ENCODE measurements at places on chromosomes 13 and 19. TPM values are rescaled to one million over a fixed set of nuclear protein-coding genes. Genes with fewer than 3 reads are reported as not detected.

The TJP3 gene
- total RNA-seq, result 0.21 TPM

- peak; percentile 94 for DNase-seq
These were observed 35.6 kb downstream of the GJA3 start for GRCh38 chr13:20125129-20125782.

GRCh38 chr19:49492573-49493405 is 3.4 kb upstream of the RPS11 start:
- DNase-seq, result peak; percentile 57

- no peak for DNase-seq
These were observed 5.4 kb upstream of the ZNF682 start for GRCh38 chr19:20044663-20045062.

GRCh38 chr13:31042481-31043165 is 110.2 kb downstream of the TEX26 start:
- DNase-seq, result no peak

GRCh38 chr13:75790198-75790970 is 154.3 kb downstream of the LMO7 start:
- DNase-seq, result no peak

The LIG4 gene
- 16.7 TPM for total RNA-seq

The ZSCAN1 gene
- total RNA-seq, result not detected

DNA sequence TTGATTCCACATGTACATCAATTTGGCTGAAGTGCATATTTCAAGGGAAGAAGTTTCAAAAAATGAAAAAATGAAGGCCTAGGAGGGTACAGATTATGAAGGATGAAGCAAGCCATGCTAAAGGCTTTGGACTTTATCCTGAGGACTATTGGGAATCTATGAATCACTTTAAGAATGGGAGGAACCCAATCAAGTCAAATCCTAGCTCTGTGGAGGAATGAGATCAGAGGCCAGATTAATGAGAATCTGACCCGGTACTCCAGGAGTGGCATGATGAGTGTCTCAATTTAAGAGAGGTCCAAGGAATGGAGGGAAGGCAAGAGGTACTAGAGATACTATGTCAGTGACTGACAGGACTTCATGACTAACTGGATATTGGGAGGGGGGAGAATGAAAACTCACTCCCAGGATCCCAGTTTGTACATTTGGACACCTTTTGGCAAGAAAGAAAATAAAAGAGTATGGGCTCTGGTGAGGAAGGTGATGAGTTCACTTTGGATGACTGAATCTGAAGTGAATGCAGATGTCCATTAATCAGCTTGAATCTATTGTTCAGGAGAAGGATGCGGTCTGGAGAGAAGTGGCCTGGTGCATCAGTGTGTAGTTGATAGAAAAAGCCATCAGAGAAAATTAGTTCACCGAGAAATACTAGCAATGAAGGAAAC is 349.0 kb downstream of the EFNB2 start:
- DNase-seq, result no peak

DNA sequence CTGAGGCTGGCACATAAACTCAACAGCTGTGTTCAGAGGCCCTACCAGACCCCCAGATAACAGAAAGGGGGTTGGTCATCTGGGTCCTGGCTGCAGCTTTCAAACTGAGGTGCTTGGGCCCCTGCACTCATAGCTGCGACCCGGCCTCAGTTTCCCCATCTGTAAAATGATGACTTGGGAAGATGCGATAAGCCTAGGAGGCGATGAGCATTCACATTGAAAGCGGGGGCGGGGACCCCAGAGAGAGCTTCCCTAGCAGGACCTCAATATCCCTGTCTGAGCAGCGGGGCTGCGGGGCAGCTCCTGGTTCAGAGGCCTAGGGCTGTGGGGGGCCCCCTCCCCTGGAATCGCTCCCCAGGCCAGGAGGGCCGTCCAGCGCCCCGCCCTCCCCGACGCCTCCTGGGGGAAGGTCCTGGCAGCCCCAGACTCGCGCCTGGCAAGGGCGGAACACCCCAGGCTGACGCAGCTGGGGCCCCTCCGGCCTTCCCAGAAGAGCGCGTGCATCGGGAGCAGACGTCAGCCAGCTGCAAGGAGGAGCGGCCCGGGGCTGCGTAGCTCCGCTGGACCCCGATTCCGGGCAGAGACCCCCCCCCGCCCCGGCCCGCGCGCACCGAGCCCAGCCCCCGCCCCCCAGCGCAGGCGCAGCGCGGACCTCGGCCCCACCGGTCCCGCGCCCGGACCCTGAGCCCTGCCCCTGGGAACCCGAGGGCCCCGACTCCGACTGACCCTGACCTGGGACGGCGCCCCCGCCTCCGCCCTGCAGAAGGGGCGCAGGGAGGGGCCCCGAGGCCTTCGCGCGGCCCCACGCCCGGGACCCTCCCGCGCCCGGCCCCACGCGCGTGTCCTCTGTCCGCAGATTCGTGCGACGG is 3.5 kb downstream of the FSTL3 start:
- DNase-seq, result peak; percentile 34

- no peak for DNase-seq
These were observed 202.8 kb upstream of the ZNF536 start for GRCh38 chr19:30169196-30169900.

GRCh38 chr13:27680465-27680864 is 58.8 kb downstream of the POLR1D start:
- no peak for DNase-seq

DNA sequence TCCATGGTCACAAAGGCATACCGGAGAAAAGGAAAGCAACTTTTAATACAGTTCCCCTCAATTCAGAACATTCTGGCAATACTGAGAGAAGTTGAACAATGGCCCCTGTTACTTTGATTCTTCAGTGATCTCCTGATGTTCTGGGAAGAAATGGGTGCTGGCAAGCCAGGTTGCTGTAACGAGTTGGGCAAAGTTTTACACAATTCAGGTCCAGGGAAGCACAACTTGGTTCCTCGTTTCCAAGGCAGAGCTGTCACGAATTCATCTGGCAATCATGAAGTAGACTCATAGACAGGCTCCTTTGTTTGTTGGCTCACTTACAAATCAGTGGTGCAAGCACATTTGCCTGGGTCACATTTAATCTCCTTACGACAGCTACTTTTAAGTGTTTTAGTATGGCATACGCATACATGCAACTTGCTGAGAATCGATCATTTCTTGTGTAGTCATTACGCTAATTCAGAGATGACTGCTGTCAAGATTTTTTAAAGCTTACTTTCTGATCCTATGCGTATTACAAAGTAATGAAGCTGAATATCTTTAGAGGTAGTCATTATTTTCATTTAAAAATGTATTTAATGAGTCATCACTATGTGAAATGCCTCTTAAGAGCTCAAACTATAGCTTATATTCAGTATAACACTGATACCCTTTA is 174.7 kb downstream of the GPC5 start:
- no peak for DNase-seq

DNA sequence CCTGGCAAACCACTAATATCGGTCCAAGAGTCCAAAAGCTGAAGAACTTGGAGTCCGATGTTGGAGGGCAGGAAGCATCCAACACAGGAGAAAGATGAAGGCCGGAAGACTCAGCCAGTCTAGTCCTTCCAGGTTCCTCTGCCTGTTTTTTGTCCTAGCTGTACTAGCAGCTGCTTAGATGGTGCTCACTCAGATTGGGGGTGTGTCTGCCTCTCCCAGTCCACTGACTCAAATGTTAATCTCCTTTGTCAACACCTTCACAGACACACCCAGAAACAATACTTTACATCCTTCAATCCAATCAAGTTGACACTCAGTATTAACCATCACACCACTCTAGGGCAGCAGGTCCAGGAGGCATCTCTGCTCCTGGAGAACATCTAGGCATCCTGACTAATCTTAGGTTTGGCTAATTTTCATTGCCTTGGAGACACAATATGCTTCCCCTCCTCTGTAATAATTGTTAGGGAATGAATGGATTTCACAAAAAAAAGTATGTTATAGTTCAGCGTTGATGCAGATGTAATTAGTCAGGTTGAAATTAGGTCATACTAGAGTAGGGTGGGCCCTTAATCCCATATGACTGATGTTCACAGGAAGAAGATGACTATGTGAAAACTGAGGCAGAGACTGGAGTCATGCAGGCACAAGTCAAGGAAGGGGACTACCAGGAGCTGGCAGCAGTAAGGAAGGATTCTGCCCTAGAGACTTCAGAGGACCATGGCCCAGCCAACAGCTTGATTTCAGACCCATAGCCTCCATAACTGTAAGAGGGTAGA is 183.4 kb downstream of the RBM26 start:
- DNase-seq, result no peak

The FGF9 gene
- 0.03 TPM for total RNA-seq

- DNase-seq, result peak; percentile 47
These were observed 1113.4 kb upstream of the MIR17HG start for GRCh38 chr13:90233933-90234672.

- DNase-seq, result no peak
These were observed 18.0 kb downstream of the CATSPERD start for GRCh38 chr19:5738423-5738822.

- no peak for DNase-seq
These were observed 67.9 kb upstream of the ZNF724 start for GRCh38 chr19:23318143-23318542.

- peak; percentile 86 for DNase-seq
These were observed 1250.7 kb downstream of the UQCRFS1 start for GRCh38 chr19:27962264-27962663.

DNA sequence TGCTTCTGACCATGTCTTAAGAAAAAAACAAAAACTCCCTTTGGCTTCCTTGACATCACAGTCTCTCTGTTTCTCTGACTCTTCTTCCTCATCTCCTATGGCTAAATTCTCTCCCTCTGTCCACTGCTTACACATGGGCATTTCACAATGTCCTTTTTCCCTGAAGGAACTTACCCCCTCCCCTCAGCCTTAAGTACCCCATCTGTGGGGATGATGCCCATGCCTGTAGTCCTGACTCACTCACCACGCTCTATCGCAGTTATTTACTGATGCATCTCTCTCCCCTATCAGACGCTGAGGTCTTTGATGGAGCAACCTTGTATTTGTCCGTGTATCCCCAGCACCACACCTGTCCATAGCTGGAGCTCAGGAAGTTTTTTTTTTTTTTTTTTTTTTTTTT is 32.4 kb downstream of the ACTN4 start:
- DNase-seq, result no peak

DNA sequence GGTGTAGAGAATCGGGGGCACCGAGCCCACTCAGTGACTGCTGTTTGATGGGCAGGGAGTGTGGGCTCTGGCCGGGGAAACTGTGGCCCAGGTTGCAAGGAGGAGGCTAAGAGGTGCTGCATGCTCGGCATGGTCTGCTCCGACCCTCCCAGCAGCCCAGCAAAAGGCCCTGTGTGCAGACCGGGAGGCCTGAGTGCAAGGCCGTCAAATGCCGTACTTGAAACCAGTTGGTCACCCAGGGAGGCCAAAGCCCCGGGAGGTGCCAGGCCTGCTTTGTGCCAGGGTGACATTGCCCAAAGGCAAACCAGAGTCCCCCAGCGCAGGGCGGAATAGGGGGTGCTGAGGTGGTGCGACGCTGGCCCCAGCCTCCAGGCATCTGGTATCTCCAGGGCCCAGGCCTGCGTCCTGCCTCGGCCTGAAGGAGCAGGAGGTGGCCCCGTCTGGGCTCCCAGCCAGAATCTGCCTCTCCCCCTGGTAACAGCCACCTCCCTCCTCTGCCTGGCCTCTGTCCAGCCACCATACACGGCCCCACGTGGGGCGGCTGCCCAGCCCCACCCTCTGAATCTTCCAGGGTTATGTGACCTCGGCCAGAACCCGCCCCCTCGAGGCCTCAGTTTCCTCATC is 4.0 kb downstream of the PIK3R2 start:
- DNase-seq, result peak; percentile 69

DNA sequence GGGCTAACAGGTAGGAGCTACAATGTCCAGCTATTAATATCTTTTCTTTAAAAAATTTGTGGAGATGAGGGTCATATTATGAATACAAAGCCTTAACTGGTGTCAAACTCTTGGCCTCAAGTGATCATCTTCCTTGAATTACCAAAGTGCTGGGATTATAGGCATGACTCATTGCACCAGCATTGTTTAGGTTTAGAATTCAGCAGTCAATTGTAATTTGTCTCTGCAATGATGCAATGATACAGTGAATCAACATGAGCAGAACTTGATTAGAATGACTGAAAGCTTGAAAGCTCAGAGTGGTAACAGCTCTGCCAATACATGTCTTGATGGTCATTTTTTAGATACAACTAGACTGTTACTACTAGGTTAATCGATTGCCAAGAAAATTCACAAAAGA is 752.8 kb upstream of the MIR17HG start:
- no peak for DNase-seq

The ATP8B3 gene
- total RNA-seq, result 1.4 TPM

DNA sequence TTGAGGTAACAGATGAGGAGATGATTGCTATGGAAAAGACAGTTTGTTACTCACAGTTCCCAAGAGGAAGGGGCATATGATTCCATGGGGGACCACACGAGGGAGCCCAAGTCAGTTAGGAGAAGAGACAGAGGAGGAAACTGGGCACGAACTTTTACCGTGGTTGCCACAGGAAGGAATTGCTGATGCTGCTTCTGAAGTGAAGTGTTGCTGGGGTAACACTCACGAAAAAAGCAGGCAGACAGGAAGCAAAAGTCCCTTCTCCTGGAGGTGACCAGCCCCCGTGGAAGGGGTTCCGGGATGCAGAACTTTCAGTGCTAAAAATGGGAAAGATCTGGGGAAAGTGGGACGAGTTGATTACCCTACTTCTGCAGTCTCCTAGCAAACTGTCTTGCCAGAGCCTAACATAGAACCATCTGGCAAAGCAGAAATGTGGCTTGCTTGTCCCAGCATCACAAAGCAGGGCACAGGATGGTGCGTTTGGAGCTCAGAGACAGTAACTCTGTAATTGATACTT is 35.4 kb upstream of the MAP3K10 start:
- peak; percentile 80 for DNase-seq

The NLRP5 gene
- not detected for total RNA-seq

DNA sequence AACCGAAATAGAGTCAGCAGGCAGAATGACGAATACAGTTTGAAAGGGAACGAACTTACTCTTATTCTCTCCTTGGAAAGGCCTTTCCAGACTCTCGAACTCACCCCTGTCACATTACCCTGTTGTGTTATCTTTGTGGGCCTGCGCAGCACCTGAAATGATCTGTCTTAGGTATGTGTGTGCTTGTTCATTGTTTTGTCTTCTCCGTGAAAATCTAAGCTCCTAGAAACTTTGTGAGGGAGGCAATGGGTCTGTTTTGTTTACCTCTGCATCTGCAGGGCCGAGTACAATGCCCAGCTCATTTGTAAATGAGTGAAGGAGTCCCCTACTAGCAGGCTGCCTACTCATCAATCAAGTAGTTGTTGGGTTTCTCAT is 19.6 kb downstream of the HMGB1 start:
- DNase-seq, result no peak

The LGALS14 gene
- total RNA-seq, result not detected

DNA sequence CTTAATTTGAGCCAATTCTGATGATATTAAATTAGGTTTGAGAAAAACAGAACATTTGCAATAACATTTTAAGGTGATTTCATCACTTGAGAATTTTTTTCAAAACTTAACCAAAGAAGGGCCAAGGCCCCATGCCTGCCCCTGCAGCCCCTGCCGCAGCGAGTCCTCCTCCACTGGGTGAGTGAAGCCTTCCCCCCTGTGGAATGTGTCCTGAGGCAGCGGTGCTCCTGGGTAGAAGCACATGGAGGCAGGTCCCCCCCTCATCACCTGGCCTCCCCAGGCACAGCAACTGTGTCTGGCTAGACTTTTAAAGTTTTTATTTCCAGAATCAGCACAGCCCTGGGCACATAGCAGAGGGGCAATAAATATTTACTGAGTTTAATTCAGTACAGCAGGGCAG is 10.8 kb downstream of the SOX1 start:
- no peak for DNase-seq

GRCh38 chr13:50812242-50812641 is 31.2 kb downstream of the DLEU7 start:
- no peak for DNase-seq

GRCh38 chr19:41552558-41552957 is 23.4 kb upstream of the CEACAM21 start:
- no peak for DNase-seq
